Left cardiac atrium (tissue), 4 donors: ENCODE measurements at places on chromosomes 16 and 17. TPM values are rescaled to one million over a fixed set of nuclear protein-coding genes. Genes with fewer than 3 reads are reported as not detected.

DNA sequence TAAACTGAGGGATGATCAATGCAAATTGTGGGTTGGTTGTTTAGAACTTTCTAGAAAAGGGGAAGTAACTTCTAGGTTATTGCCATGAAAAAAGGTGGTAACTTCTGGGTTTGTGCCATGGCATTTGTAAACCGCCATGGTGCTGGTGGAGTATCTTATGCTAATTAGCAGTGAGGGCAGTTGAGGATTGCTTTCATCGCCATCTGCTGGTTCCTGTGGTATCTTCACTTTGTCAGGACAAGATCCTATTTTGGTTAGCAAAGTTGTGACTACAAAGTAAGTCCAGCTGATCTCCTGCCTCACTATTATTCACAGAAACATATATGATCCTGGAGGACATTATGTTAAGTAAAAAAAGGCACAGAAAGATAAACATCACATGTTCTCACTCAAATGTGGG lies 1332.3 kb downstream of the CDH11 start:
- DNase-seq = no peak

DNA sequence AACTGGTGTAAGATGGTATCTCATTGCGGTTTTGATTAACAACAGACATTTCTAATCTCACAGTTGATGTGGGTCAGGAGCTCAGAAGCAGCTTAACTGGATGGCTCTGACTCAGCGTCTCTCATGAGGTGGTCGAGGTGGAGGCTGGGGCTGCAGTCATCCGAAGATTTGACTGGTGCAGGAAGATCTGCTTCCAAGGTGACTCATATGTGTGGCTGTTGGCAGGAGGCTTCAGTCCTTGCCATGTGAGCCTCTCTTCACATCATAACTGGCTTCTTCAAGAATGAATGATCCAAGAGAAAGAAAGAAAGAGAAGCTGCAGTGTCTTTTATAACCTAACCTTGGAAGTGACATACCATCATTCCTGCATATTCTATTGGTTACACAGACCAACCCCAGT lies 376.1 kb downstream of the SEC14L1 start:
- no peak for DNase-seq

DNA sequence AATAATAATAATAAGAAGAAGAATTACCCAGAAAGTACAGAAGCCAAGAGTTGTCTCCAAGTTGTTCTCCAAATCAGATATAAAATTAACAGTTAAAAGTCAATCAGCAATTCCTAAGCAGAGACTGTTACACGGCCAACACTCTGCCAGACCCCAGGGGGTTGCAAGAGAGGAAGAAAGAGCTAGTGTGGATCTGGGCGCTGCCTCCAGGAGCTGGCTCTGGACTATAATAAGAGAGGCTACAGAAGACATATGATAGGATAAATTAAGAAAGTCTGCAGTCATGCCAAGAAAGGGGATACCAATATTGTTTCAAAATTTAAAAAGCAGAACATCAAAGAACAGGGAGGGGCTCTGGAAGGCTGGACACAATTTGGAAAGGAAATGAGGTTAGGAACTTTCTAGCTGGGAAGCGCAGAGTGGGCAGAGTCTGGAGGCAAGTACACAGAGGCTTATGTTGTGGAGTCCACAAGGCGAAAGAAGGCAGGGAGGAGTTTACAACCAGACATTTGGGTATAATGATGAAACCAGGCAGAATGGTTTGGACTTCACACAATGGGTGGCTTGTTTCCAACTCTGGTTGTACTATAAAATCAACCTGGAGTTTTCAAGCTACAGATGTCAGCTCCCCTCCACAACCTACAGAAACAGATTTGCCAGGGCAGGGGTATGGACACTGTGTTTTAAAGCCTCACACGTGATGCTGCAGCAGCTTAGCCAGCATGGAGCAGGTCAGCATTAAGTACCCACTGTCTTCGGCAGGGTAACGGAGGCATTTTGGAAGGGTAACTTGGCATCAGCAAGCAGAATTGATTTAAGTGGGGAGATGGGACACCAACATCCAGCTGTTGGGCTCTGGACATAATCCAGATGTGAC lies 49.4 kb downstream of the SLC39A11 start:
- DNase-seq = peak; percentile 36

- no peak for DNase-seq
Observed at GRCh38 chr16:47779201-47780016, 318.3 kb downstream of the PHKB start.

- peak; percentile 56 for DNase-seq
Observed at GRCh38 chr16:88062341-88063210, 111.3 kb downstream of the BANP start.

DNA sequence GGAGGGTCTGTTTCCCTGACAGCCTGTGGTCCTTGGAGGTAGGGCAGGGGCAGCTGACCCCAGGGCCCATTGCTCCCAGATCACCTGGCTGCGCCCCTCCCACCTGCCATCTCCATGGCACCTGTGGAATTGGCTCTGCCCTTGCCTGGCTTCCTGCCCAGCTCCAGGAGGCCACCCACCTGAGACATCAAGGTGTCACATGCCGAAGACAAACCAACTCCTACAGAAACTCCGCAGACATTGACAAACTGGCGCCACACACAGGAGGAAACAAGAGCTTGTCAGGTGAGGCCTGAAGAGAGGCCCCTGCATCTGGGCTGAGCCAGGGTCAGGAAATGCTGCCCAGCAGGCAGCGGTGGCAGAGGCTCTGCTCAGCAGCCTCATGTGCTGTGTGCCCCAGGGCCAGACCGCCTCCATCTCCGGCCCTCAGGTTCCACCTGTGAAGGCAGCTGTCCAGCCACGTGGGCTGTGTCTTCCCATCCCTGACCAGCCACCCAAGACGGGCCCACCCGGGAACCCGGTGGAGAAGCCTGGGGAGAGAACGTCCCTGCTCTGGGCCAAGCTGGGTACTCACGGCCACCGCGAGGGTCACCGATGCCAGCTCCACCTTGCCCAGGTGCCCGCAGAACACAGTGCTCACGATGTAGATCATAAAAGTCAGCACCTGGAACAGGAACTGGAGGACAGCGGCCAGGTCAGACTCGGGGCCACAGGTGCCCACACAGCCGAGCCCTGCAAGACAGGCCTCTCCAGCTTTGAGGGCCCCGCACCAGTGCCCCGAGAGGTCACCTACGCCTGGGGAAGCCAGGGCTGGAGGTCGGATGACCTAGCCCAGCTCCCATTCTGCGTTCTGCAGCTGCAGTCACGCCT lies 1.6 kb downstream of the SLC47A2 start:
- DNase-seq = no peak

GRCh38 chr16:4601864-4602186 lies 12.9 kb downstream of the UBALD1 start:
- no peak for DNase-seq

GRCh38 chr16:88370365-88370764 lies 12.4 kb upstream of the ZNF469 start:
- no peak for DNase-seq

GRCh38 chr16:7615565-7615964 lies 282.9 kb downstream of the RBFOX1 start:
- DNase-seq = no peak

- no peak for DNase-seq
Observed at GRCh38 chr16:49505556-49505955, 132.0 kb downstream of the C16orf78 start.

DNA sequence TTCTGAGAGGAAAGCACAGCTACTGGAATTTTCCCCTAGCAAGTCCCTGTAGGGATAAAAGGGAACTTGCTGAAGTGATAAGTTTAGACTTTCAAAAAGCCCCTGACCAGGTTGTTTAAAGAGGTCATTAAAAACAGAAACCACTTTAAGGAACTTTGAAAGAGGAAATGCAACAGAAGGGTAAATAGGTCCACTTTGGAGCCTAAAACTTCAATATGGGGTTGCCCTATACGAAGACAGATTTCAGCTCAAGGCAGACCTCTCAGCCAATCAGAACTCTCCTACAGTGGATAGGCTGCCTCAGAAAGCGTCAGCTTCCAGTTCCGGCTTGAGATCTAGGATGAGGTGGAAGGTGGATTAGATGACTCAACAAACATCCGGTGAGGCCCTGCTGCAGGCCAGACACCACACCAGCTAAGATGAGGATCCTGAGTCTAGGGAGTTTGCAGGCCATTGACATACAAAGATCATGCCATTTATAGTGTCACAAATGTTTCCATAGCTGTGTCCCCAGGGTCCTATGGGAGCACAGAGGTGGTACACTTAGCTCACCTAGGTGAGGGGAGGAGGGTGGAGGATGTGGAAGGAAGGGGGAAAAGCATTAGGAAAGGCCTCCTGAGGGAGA lies 7.9 kb upstream of the MFSD6L start:
- DNase-seq = no peak

Gene HOXB1
- not detected for total RNA-seq

Gene TMIGD1
- total RNA-seq = not detected

Gene CRHR1
- total RNA-seq = not detected

Gene SSH2
- total RNA-seq = 33.0 TPM

Gene DUS1L
- total RNA-seq = 59.2 TPM

Gene PRSS36
- total RNA-seq = 3.0 TPM

Gene MOSMO
- total RNA-seq = 12.7 TPM

Gene TMC7
- 0.85 TPM for total RNA-seq
